GM04503 (cell line): ENCODE measurements at places on chromosomes 3 and 15.

- no peak for DNase-seq
Observed at GRCh38 chr3:72673011-72673771, 175.1 kb downstream of the SHQ1 start.

GRCh38 chr15:60162251-60162967, 158.3 kb downstream of the FOXB1 start:
- no peak for DNase-seq

- DNase-seq = no peak
Observed at GRCh38 chr3:117743993-117744392, 1034.4 kb downstream of the TUSC7 start.

DNA sequence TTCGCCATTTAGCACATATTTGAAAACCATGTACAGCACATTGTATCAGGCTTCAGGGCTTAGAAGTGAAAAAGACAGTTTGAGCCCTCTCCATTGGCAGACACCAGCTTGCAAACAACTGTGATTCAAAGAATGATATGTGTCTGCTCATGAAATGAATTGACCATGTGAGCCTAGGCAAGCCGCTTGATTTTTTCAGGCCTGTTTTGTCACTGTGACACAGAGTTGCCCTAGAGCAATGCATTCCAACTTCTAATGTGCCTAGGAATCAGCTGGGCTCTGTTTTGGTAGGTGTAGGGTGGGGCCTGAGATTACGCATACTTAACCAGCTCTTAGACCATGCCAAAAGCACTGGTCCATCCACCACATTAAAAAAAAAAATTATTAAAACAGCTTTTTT, 53.0 kb downstream of the ATP2C1 start:
- DNase-seq = no peak

DNA sequence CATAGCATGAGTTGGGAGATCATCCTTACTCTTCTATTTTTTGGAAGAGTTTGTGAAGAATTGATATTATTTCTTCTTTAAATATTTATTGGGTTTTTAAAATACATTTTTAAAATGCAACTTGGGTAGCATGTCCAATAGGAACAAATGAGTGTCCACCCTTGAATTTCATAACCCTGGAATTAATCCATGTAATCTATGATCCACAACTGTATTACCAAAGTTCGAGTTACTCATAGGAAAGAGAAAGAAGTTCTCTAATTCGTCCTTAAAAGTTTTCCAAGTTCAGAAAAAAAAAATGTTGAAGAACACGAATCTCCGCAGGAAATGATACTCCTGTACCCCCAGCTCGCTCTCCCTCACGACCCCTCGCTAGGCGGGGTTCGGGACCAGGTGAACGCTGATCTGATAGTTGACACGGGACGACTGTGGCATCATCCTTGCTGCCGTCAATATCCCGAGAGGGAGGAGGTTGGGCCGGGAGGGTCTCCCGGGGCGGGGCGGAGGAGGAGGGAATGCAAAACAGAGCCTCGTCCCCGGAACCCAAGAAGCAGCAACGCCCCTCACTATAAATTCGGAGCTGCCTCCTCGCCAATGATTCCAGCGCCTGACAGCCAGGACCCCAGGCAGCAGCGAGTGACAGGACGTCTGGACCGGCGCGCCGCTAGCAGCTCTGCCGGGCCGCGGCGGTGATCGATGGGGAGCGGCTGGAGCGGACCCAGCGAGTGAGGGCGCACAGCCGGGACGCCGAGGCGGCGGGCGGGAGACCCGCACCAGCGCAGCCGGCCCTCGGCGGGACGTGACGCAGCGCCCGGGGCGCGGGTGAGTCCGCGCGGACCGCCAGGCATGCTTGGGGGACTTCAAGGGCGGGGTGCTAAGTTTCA, at the start of gene AGTR1:
Gene AGTR1, plus strand, starts transcription at position 598 of the 884 bp plus-strand sequence. CDS start 43,133 bp downstream, outside the sequence.
- no peak for DNase-seq

GRCh38 chr3:27544372-27544865, 60.2 kb upstream of the SLC4A7 start:
- peak; percentile 75 for DNase-seq
